ENCODE measurements at places on chromosomes 4 and X.

GRCh38 chr4:77308843-77309242 lies 151.8 kb downstream of the CCNG2 start:
- peak; percentile 20 for DNase-seq

GRCh38 chrX:71366674-71367256 lies 608 bp downstream of the TAF1 start:
- peak; percentile 20 for DNase-seq

DNA sequence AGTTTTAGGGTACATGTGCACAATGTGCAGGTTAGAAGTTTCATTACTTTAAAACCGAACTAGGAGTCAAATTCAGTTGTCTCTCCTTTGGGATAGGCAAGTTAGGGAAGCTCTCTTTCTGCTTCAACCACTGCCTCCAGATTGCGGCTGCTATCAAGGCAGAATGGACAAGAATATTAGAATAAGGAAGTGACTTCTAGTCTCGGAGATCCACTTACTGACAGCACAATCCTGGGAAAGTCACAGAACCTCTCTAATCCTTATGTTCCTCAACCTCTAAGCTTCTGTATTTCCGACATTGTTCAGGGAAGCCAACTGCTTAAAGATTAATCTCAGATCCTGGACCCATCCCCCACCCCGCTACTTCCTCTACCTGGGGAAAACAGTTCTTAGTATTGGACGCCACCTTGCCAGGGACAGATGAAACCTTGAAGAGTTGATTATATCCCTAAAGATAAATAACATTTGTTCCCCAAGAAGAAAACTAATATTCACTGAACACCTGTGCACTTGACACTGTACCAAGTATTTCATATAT lies 2.1 kb downstream of the NUP62CL start:
- no peak for DNase-seq

- no peak for DNase-seq
Measured at GRCh38 chr4:169199184-169199583, 71.6 kb downstream of the SH3RF1 start.

- peak; percentile 53 for DNase-seq
Measured at GRCh38 chr4:157204634-157205244, 15.8 kb upstream of the GRIA2 start.

DNA sequence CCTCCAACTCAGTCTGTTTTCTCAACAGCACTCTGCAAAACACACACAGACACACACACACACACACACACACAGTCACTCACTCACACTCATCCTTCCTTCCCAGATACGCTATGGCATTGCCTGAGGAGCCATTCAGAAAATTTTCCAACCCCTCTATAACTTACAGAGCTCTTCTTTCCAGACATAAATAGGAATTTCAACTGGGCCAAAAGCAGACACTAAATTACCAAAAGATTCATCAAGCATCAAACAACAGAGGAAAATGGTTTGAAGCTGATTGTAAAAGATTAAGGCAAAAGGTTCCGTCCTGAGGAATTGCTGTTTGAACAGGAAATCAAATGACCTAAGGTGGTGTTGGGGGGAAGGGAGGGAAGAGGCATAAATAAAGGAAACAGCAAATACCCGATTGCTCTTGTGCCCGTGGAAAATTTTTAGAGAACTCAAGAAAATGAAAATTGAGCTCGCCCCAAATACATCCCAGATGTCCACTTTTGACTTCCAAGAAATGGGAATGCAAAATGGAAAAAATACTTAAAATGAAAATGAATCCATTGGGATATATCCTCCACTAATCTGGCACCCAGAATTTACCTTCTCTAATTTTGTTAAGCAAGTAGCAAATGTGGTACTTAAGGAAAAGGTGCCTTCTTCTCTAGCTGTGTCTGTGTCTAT lies 183.6 kb downstream of the QDPR start:
- DNase-seq, result no peak

DNA sequence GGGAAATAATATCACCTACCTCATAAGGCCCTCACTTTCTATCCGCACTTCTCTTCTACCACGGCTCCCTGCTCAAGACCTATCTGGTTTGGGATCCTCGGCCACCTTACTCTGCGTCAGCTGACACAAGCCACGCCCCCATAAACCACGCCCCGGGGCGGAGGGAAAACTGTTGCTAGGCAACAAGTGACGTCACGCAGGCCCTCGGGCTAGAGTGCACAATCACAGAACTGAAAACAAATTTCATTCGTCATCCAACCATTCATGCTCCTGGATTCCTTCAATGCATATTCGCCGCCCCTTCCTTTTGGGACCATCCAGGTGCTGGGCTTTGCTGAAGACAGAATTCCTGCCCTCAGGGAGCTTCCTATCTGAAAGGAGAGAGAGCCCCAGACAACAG lies 66.3 kb downstream of the SMC1A start:
- DNase-seq, result no peak

GRCh38 chr4:3311489-3312171 lies 18.8 kb downstream of the RGS12 start:
- DNase-seq, result no peak

- DNase-seq, result no peak
Measured at GRCh38 chrX:7109838-7110793, 37.4 kb upstream of the STS start.

DNA sequence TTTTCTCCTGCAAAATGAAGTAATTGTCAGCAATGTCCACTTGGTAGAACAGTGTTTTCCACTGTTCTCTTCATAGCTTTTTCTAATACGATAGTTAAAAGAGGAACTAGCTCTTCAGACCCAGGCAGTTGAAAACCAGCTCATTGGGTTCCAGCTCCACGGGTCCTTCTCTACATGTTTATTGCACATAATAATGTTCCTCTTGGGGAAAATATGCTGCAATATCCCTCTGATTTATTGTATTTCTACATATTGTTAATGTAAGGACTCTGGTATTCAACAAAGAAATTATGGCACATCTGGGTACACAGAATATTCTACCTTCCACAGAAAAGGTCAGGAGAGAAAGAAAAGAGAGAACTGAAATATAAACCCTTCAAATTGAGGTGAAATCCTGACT lies 473.4 kb downstream of the TRIML1 start:
- DNase-seq, result no peak

- DNase-seq, result no peak
Measured at GRCh38 chr4:5945171-5945570, 52.3 kb upstream of the CRMP1 start.

GRCh38 chr4:4419896-4420295 lies 33.0 kb downstream of the NSG1 start:
- DNase-seq, result no peak

- peak; percentile 51 for DNase-seq
Measured at GRCh38 chr4:3291969-3292570, 751 bp upstream of the RGS12 start.

DNA sequence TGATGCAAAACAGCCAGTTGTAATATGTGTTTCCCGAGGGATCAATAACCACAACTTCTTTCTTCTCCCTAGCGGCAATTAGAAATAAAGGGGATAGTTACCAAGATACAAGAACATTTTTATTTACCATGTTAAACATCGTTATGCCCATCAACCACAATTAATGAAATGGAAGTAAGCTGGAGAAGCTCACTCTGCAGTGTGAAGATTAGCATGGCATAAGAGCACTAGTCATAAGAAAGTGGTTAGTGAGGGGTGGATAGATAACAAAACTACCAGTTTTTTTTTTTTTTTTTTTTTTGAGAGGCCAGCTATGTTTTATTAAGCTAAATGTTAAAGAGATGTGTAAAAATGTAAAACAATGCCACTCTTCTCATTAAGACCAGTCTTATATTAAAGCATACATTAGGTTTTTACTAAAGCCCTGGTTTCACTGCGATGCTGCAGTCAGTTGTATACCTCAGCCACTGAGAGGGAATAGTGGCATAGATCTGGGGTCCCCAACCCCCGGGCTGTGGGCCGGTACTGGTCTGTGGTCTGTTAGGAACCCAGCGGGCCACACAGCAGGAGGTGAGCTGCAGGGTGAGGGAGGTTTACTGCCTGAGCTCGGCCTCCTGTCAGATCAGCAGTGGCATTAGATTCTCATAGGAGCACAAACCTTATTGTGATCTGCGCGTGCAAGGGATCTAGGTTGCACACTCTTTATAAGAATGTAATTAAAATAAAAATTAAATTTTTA lies 27.9 kb upstream of the NFXL1 start:
- no peak for DNase-seq

DNA sequence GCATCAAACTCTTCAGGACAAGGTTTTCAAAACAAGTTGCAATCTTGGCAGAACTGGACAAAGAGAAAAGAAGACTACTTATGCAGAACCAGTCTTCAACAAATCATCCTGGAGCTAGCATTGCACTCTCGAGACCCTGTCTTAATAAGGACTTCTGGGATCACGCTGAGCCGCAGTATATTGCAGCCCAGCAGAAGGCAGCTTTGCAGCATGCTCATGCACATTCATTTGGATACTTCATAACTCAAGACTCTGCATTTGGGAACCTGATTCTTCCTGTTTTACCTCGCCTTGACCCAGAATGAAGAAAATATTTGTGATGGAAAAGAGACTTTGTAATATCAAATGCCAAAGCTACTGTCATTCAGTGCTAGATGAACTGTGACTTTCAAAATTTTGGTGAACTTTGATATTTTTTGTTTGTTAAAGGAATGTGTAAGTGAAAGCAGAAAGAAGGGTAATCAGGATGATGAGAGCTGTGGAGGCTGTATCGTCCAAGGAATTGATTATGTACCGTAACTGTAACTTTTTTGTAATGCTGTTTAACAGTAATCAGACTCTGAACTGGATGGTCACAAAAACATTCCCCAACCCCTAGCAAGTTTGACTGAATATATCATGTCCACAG lies 27.2 kb downstream of the HSPA4L start:
- no peak for DNase-seq

DNA sequence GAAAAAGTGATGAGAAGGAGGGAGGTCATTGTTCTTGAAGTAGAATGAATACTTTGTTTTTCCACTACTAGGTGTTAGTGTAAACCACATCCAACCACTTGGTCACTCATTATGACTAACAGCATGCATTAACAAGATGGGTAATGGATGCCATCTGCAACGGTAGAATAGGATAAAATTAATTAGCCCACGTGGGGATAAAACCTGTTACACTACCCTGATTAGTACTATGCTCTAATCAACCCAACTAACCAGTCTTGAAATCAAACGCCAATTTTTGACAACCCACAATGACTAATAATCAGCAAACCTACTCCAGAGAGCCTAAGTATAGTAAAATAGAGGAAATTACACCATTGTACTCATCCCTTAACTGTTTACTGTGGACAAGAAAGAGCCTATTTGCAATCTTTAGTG lies 93.4 kb upstream of the MCF2 start:
- no peak for DNase-seq

- DNase-seq, result no peak
Measured at GRCh38 chr4:124943145-124943889, 230.8 kb upstream of the ANKRD50 start.

DNA sequence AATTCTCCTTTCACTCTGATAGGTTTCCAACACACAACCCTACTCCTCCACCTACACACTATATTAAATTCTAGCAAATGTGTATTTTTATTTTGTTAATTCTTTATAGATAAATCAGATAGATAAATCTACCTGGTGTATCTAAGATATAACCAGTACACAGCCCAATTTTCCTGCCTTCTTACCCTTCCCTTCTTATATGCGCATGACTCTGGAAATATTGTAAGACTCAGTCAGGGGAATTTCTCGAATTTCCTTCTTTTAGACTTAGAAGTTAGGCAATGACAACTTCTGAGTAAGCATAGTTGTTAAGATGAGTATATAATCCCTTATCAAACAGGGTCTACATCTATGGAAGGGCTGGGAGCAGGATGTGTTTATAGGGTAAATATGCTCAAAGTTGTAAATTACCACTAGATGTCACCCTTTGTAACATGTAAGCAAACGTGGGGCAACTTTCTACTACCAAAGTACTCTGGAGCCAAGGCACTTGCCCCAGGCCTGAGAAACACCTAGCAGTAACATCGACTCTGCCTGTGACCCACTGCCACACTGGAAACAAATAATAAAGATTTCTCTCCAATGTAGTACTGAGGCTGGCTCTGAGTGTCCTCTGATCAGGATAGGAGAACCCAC lies 444.7 kb downstream of the IQCM start:
- peak; percentile 29 for DNase-seq

DNA sequence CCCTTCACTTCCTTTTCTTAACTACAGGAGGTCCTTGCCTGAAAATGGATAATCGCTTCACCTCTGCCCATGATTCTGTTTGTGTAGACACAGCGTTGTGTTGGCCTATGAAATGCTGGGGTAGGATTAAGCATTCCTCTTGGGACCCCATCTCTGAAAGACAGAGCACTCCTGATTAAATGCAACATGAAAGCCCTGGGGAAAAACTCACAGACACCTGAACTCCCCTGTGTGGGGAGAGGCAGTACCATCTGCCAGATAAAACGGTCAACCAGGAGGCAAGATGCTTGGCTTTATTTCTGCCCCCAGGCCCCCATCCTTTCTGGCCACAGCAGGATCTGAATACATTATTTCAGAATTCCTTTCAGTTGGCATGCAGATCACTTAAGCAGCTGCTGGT lies 1.9 kb downstream of the LGI2 start:
- no peak for DNase-seq

DNA sequence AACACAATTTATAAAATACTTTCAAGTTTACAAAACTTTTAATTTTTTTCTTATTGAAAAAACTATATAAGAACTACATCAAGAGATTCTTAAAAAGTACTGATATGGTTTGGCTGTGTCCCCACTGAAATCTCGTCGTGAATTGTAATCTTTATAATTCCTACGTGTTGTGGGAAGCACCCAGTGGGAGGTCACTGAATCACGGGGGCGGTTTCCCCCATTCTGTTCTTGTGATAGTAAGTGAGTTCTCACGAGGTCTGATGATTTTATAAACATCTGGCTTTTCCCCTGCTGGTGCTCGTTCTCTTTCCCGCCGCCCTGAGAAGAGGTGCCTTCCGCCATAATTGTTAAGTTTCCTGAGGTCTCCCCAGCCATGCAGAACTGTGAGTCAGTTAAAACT lies 88.5 kb downstream of the FRAS1 start:
- DNase-seq, result no peak

DNA sequence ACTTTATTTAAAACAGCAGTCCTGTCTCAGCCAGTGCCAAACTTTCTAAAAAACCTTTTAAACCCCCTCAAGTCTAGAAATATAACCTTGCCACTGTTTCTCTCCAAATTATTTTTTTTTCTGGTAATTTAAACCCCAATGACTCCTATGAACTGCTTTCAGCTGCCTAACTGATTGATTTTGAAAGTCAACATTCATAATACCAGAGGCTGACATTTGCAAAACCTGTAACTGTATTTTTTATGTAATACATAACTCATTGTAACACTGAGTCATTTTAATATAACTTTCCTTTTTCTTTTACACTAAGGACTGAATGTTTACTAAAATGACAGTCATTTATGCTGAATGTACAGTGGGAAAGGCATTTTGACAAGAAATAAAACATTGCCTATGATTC lies 19.1 kb upstream of the EGFL6 start:
- DNase-seq, result no peak

GRCh38 chr4:174154215-174154854 lies 129.1 kb downstream of the FBXO8 start:
- no peak for DNase-seq

- DNase-seq, result no peak
Measured at GRCh38 chrX:10168226-10168625, 11.5 kb downstream of the CLCN4 start.

- DNase-seq, result peak; percentile 13
Measured at GRCh38 chr4:114025176-114025777, 45.8 kb upstream of the ARSJ start.

GRCh38 chr4:156971676-156972378 lies at the start of gene PDGFC:
TSS of gene PDGFC (minus strand) at chr4:156971799. CDS start at chr4:156970903, 896 bp downstream.
- DNase-seq, result peak; percentile 77

Data from HuH-7 (cell line).